Fibroblast of upper back skin (primary cell): ENCODE measurements at places on chromosomes 6 and 20.

DNA sequence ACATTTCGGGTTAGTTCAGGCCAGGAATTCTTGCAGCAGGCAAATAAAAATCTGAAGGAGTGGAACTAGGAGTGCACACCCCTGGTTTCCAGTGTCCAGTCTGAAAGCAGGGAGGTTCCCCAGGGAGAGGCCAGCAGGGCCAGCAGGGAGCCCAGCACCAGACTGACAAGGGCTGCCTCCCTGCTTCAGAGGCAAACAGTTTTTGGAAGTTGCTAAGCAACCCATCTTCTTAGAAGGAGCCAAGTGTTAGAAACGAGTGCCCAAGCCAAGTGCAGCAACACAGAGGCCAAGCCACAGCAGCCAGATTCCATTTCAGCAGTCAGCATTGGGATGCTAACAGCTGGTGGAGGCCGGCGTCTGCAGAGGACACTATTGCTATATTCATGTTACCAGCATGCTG lies 179.1 kb downstream of the SYNDIG1 start:
- DNase-seq: peak; percentile 41

- DNase-seq: peak; percentile 97
Measured at GRCh38 chr6:129490521-129491255, 219.3 kb downstream of the ARHGAP18 start.

- no peak for DNase-seq
Measured at GRCh38 chr6:30601436-30601814, 15.6 kb downstream of the PPP1R10 start.

- DNase-seq: peak; percentile 78
Measured at GRCh38 chr6:27867051-27867944, 44.9 kb downstream of the OR2B2 start.

DNA sequence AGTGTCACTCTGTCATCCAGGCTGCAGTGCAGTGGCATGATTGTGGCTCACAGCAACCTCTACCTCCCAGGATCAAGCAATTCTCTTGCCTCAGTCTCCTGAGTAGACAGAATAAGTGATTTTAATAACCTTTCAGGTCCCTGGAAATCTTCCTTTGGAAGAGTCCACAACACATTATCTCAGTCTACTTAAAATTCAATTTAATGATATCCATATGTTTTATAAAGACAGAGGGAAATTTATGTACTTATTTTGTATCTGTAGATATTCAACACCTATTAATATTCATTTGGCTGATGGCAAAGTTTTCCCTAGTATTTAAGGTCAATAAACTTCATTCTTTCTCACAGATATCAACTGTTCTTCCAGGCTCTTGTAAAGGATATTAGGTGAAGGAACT lies 881.4 kb upstream of the GJE1 start:
- no peak for DNase-seq

DNA sequence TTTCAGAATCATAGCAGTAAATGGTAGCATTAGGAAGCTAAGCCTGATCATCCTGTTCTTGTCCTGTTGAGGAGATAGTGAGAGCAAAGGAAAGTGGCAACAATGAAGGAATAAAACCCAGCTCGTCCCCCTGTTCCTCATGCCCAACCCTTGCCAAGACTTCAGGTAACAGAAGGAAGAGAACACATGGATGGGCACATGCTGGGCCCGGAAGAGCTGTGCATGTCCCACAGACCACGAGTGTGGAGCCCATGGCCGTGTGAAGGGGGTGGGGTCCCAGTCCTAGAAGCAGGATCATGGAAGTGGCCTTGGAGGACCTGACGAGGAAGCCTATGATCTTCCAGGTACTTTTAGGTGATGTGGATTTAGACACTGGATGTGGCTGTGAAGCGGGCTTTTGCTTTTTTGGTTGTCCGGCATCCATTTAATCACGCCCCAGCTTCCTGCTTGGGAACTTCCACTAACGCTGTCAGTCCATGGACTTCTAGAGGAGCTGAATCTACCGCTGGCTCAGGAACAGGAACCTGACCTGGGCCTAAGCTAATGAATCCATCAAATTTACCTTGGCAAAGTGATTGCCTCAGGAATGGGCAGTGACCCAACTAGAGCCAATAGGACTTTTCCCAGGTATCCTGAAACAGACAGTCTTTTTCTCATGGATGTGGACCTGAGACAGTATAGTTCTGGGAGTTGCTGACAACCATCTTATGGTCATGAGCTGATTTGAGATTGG lies 79.3 kb upstream of the ARMC2 start:
- no peak for DNase-seq

DNA sequence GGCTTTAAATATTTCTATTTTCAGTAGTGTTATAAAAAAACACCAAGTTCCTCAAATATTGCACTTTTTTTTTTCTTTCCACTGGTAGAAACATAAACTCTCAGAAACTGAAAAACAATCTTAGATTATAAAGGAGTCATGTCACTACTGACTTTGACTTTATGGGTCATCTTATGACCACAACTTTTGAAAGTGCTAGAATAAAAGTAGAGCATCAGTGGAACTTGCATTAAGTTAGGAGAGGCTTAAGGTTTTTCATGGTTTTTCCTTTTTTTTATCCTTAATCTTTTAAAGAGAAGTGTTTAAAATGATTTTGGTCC lies 56.6 kb upstream of the SUPT3H start:
- DNase-seq: no peak

DNA sequence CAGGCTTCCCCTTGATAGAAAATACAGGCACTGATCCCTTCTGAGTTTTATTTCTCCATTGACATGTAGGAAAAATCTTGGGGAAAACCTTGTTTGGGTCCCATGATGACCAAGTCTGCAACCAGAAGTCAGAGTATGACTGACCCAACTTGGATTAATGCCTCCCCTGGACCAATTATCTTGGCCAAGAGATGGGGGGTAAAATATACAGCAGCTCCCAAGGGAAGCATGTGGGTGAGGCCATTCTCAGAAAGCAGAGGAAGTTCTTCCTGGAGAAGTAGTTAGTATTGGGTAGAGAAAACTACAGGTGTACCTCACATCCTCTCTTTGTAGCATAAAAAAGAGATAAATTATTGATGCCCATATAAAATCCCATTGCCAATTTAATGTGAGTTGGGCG lies 285.2 kb upstream of the PLCB4 start:
- DNase-seq: no peak

- no peak for DNase-seq
Measured at GRCh38 chr6:165999279-165999678, 168.4 kb downstream of the TBXT start.

DNA sequence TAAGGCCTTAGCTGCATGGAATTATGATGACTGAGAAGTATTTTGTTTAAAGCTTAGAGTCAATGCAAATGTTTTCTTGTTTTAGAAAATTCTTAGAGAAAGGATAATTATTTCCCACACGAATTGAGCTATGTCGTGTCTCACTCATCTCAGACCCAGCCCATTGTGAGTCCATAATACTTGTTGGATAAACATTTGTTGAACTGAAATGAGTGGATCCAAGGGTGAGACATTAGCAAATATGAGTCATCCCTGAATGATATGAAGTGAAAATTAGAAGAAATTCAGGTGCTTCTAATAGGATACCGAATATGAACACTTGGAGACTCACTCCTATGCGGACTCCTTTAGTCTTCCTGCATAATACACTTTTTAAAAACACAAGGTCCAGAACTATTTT lies 41.6 kb upstream of the ARMC2 start:
- no peak for DNase-seq

GRCh38 chr6:139539852-139540251 lies 165.4 kb upstream of the CITED2 start:
- DNase-seq: peak; percentile 89
